HCT116 (cell line): ENCODE measurements at places on chromosomes 11 and 22. TPM values are rescaled to one million over a fixed set of nuclear protein-coding genes. Genes with fewer than 3 reads are reported as not detected.

DNA sequence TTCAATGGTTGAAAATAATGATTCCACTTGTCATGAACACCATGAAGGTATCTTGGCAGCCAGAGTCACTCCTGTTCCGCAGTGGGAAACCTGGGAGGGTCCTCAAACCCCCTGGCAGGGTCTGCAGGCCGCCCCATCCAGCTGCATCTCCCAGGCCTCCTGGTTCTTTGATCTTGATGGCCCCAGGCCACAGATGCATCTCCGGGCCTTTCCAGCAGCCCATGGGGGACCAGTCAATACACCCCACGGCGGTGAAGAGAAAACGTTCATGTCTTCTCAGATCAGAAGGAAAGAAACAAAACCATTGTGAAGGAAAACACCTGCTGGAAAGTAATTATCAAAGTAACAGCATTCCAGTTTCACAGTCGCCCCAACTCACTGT lies 1.8 kb upstream of the TTLL8 start:
- DNase-seq, result no peak
- no peak overlapping the region for H3K27ac ChIP-seq
- no peak overlapping the region for H3K4me3 ChIP-seq
- no peaks in the 10 kb centered on the region for H3K27me3 ChIP-seq
- H3K4me1 ChIP-seq, result no peaks in the 10 kb centered on the region

DNA sequence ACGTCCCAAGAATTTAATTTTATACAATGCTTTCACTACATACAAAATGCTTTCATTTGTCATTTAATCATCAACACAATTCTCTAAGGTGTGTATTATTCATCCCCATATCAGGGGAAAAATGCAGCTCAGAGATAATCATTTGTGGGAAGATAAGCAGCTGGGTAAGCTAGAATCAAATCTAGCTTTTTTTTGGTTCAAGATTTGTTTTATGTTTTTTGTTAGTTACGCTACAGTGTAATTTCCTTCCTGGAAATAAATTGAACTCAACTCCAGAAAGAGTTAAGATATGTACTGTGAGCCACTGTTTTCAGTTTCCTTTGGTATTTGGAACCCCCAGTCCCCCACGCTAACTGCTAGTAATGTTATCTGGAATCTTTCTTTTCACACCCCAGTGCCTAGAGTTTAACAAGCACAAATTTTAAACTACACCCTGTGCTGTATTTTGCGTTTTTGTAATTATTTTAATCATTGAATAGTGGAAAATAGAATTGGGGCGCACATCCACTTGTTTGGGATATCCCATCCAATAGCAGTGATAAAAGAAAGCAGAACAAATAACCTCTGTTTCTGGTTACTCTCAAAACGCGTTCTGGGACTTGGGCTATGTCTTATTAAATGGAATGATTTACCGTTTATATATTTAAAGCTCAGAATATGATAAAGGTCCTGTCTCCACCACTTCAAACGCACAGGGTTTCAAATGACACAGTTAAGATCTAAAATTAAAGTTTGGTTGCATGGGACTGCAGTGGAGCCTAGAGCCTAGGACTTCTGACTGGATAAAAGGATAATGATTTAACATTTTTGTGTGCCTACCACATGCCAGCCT lies 2.1 kb upstream of the HSPA8 start:
- DNase-seq, result no peak
- peak overlapping the region; percentile 97 for H3K4me3 ChIP-seq
- H3K36me3 ChIP-seq, result peaks cover 34% of the 10 kb centered on the region
- H3K27me3 ChIP-seq, result no peaks in the 10 kb centered on the region
- H3K27ac ChIP-seq, result peak overlapping the region; percentile 98
- H3K4me1 ChIP-seq, result peaks cover 18% of the 10 kb centered on the region

DNA sequence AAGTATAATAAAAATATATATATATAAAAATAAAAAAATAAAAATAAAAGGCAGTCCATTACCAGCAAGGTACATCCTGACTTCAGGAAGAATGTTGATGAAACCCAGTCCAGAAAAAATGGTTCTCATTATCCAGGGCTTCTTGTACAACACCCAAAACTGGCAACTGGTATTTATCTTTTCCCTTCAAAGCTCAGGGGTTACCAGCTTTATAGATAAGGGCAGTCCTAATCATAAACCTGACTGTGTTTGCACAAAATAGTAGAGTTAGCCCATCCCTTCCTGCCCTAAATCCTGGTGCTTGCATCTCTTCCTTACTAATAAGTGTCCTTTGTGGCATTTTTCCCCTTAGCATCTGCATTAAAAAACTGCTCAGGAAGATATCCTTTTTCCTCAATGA lies 97.5 kb downstream of the CSTPP1 start:
- H3K36me3 ChIP-seq, result no peaks in the 10 kb centered on the region
- H3K4me3 ChIP-seq, result no peak overlapping the region
- H3K27me3 ChIP-seq, result no peaks in the 10 kb centered on the region

GRCh38 chr11:2445746-2446551 lies 1.1 kb downstream of the KCNQ1 start:
- peaks cover 13% of the 10 kb centered on the region for H3K4me1 ChIP-seq
- DNase-seq, result no peak
- H3K36me3 ChIP-seq, result no peaks in the 10 kb centered on the region
- peak overlapping the region; percentile 24; the same call in 1 of the 2 replicates for H3K27ac ChIP-seq
- peak overlapping the region; percentile 57 for H3K4me3 ChIP-seq
- peaks cover 16% of the 10 kb centered on the region; the same call in 1 of the 2 replicates for H3K27me3 ChIP-seq

Gene FREY1
- total RNA-seq, result 0.96 TPM
